ENCODE measurements at places on chromosomes 5 and 9.

- DNase-seq = no peak
These were observed 246.0 kb downstream of the GADD45G start for GRCh38 chr9:89850631-89851325.

GRCh38 chr9:12718482-12719026, 25.4 kb downstream of the TYRP1 start:
- DNase-seq = no peak

- no peak for DNase-seq
These were observed 35.8 kb upstream of the SHISAL2B start for GRCh38 chr5:64654561-64654938.

DNA sequence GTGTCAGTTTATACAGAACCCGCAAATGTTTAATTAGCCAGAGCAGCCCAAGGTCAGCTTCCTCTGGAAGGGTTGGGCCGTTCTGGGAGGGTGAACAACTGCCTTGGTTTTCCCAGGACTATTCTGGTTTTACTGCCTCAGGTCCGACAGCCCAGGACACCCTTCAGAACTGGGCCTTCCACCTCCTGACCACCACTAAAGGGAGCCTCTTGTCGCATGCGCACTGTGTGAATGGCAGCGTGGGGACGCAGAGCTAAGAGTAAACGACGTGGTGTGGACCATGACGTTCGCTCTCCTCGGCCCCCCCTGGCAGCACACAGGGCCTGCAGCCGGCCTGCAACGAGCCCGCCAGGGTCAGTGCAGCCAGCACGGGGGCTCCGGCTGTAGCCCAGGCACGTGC, 214.9 kb downstream of the FANCC start:
- no peak for DNase-seq

GRCh38 chr5:93062548-93062947, 518.5 kb downstream of the NR2F1-AS1 start:
- DNase-seq = no peak

DNA sequence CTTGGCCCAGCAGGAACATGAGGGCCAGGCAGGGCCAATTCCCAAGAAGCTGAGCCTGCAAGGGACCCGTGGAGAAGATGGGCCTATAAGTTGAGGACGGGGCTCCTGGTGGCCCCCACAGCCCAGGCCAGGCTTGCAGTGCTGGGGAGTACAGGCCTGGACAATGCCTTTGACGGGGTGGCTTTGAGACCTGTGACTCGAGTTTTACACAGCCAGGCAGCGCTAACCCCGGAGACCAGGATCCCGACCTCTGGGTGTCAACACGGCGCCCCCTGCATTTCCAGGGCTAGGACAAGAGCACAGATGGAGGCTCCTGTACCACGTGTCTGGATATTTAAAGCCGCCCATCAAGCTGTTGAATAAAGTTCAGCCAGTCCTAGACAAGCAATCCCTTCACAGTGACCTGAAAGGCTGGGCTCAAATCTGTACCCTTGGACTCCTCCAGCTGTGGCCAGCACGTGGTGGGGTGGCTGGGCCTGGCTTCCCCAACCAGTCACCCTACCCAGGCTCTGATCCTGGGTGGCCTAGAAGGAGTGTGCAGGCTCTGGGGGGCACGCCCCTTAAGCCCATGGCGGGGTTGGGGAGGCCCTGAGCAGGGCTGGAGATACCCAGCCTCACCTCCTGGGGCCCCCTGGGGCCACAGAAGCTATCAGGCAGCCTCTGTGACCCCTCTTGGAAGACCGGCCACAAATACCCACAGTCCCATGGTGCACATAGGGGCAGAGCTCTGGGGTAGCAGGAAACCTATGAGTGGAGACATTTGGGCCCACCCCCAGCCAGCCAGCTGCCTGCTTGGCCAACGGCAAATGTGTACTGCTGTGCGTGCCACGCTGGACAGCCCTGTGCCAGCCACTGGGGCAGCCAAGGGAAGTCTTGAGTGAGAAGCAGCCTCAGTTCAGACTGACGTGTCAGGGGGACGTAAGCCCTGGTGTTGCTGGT, 88.7 kb downstream of the NTNG2 start:
- DNase-seq = no peak

GRCh38 chr5:118439831-118440230, 548.5 kb downstream of the DTWD2 start:
- no peak for DNase-seq

- no peak for DNase-seq
These were observed 7.6 kb downstream of the NTRK2 start for GRCh38 chr9:84677080-84677479.

DNA sequence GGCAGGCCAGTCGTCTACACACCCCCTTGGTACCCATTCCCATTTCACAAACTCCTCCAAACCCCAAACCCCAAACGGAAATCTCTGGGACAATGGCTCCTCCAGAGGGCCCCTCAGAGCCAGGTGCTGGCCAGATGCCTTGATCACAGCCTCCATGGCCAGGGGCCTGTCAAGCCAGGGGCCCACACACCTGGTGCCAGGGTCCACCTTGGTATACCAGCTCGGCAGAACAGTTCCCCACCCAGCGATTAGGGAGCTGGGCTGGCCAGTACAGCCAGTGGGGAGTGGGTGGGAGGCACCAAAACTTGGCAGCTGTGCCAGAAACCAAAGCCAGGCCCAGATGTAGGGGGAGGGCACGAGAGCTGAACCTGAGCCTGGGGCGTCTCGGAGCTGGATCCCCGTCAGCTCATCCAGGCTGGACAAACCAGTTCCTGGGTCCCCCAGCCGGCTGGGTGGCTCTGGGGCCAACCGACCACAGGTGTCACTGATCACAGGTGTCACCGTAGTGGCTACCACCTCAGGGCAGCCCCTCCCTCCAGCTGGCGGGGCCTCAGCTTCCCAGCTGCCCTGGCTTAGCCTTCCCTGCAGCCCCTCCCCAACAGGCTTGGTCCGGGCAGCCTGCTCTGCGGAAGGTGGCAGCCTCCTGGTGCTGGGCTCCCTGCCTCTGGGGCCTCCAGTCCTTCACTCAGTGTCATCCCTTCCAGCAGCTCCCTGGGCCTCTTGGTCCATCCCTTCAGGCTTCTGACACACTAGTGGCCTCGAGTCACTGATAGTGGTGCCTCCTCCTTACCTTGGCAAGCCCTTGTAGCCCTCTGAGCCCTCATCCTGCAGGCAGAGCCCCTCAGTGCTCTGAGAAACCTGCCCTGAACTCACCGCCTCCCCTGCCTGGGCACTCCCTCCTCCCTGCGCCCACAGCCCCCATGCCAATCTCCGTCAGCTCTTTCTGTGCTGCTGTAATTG, 6.6 kb upstream of the RMND5B start:
- no peak for DNase-seq

DNA sequence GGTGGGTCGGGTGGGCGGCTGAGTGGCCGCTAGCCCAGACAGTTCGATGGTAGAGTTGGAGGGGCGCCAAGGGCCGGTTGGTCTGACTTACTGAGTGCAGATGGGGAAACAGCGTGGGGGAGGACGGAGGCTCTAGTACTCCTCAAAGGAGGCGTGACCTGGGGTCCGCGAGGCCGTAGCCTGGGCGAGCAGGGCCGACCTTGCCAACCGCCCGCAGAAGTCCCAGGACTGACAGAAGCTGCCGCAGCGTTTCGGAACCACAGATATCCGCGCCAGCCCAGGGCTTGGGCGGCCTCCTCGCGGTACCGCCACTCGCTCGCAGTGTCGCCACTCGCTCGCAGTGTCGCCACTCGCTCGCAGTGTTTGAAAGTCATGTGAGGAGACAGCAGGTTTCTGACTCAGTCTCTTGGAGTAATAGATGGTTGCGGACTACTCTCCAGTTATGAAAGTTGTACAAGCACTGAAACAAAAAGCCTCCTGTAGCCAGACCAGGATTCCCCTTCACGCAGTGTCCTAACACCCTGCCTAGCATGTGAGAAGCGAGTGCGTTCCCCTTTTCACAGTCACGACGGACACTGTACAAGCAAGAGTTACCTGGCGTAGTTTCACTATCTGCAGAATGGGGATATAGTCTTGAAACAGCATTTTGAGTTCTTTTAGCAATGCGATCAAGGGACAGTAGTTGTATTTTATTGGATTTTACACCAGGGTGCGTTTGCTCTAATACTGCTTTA, 674 bp downstream of the TMEM38B start:
- peak; percentile 35 for DNase-seq

GRCh38 chr9:125476645-125477044, 215.0 kb downstream of the GAPVD1 start:
- DNase-seq = no peak

- no peak for DNase-seq
These were observed 9.7 kb upstream of the WDR38 start for GRCh38 chr9:124843456-124844034.

GRCh38 chr9:98037357-98037756, 19.2 kb upstream of the NANS start:
- DNase-seq = no peak

DNA sequence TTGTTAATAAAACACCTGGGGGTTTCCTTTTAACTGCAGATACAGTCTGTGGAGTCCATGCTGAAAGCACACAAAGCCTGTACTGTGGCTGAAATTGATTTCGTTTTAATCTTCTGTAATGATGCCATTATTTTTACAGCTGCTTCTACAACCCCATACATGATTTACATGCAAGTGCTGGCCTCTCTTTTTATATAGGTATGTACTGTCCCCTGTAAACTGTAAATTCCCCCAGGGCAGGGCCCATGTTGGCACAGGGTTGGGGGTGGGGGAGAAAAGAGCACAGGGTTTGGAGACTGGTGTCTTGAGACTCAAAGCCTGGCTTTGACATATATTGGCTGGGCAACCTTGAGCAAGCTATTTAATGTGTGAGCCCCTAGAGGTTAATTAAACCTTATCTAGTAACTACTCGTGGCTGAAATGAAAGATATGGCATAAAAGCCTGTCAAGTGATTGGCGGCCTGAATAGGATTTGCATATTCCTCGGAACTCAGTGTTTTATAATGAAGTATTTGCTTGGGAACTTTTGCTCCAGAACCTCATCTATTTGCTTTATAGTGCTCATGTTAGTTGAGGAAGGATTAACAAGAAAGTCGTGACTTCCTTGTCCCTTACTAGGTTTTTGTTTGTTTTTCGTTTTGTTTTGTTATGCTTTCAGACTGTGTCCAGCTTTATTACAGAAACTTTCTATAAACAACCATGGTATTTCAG, 34.0 kb downstream of the KLF4 start:
- DNase-seq = no peak

- no peak for DNase-seq
These were observed 70.5 kb downstream of the FOCAD start for GRCh38 chr9:20754556-20754955.

DNA sequence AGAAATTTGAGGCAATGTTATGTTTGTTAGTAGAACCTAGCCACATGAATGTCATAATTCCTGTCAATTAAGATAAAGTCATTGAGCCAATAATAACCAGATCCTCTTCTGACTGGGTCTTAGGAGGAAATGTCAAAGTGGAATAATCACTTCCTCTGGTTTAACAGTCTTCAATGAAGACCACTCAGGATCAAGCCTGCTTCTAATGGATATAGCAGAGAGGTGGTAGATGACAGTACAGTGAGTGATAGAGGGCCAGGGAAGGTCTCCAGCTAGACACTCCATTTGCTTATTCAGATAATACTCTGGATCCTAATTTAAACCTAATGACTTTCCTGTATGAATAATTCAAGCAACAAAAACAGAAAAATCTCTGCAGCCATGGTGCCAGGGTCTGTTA, 474.2 kb downstream of the DNAH5 start:
- DNase-seq = no peak

- DNase-seq = no peak
These were observed 357.9 kb upstream of the CCNH start for GRCh38 chr5:87770601-87771121.

DNA sequence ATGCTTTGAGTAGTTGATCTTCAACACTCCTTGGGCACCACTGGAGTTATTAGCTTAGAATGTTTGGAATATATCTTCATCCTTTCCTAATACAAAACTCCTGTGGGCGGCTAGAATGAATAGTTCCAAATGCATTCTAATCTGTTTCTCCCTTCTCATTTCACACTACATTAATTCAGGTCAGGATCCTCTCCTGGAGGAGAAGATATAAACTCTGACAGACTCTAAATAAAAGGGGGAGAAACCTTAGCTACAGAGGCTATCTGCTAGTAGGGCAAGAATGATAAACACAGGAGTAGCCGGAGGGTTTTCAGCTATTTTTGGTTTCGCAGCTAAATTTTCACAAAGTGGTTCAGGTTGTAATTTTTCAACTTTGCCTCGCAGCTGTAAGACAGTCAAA, 45.2 kb upstream of the FAM240B start:
- no peak for DNase-seq

- DNase-seq = no peak
These were observed 43.0 kb upstream of the NOTCH1 start for GRCh38 chr9:136588663-136589464.

DNA sequence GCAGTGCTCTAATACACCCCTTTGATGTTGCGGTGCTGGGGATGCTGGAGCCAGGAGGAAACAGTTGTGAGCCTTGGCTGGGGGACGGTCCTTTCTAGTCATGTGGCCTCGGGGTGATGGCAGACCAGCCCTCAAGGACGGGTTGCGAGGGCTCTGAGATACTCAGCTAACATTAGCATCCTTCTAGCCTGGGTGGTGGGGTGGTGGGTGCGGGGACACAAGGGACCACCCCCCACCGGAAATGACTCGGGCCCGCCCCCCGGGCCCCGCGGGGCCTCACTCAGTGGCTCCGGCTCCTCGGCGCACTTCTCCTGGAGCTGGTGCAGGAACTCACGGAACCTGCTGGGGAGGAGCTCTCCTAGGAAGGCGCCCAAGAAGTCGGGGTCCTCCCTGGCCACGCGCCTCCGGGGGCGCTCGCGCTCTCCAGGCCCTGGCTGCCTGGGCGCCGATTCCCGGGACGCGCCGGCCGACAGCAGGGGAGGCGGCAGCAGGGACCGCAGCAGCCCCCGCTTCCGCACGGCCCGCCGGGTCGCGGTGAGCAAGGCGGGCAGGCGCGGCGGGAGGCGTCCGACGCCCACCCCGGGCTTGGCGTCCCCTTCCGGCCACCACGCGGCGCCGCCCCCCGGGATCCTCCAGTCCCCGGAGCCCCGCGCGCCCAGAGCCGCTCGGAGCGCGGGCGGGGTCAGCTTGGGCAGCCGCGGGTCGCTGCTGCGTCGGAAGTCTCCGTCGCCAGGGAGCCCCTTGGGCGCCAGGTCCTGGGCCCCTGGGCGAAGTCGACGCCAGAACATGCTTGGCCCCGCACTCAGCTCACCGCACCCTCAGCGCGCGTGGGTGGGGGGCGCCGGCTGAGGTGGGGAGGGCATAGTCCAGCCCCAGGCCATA, 873 bp downstream of the C9orf50 start:
- DNase-seq = no peak

DNA sequence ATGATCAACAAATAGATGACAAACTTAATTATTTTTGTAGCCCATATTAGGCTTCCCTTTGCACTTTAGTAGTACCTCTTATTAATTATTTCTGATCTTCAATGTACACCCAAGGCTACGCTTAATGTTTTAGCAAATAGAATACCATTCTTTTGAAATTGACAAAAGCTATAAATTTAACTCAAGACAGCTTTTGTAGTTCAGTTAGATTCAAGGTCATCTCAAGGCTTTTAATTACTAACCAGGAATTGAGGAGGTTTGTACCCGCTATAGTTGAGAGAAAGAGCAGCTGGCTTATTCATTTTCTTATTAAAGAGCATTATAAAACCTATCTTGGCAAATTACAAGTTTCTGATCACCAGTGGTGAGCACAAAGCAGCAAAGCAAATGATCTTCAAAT, 15.1 kb downstream of the NR6A1 start:
- no peak for DNase-seq

- DNase-seq = no peak
These were observed 1269.2 kb downstream of the EFNA5 start for GRCh38 chr5:106401561-106401960.

GRCh38 chr9:93574091-93574899, 2.1 kb upstream of the PHF2 start:
- DNase-seq = no peak

- no peak for DNase-seq
These were observed 1.0 kb downstream of the CYSTM1 start for GRCh38 chr5:140176031-140176387.

All from activated CD4-positive, alpha-beta T cell treated with anti-CD3 and anti-CD28 coated beads, Interleukin-2, amount 50 U/mL, for 4 hours (primary cell).